ENCODE measurements at places on chromosomes 13 and 19.

- DNase-seq = no peak
Measured at GRCh38 chr19:7931221-7932061, 5.5 kb upstream of the CTXN1 start.

GRCh38 chr19:6743066-6743465 lies 3.6 kb downstream of the TRIP10 start:
- no peak for DNase-seq

DNA sequence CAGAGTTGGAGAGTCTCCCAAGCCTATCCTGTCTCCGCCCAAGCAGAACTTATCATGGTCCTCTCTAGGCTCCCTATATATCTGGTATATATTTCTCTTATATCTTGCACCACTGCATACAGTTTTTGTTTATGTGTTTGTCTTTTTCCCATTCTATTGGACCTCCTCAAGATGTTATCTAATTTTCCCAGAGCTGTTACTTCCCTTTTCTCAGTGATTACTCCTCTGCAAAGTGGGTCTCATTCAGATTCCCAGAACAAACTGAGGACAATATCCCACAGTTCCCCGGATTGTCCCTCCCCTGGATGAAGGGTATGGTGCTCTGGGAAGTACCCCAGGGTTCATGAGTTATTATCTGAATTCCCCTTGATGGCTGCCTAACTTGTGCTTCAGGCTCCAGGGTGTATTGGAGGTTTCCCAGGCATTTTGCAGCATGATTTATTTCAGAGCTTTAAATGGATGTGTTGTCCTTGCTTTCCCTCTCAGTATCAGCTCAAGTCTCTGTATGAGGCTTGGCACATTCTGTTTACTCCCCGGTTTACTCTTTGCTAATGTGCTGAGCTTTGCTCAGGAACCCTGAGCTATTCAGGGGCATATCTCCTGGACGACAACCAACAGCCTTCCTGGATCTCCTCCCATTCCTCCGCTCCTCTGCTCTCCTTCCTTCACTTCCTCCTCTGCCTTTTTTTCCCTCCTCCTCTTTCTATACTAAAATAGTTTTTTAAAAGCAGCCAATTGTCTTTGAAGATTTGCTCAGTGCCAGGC lies 329.3 kb downstream of the SPRY2 start:
- DNase-seq = no peak

DNA sequence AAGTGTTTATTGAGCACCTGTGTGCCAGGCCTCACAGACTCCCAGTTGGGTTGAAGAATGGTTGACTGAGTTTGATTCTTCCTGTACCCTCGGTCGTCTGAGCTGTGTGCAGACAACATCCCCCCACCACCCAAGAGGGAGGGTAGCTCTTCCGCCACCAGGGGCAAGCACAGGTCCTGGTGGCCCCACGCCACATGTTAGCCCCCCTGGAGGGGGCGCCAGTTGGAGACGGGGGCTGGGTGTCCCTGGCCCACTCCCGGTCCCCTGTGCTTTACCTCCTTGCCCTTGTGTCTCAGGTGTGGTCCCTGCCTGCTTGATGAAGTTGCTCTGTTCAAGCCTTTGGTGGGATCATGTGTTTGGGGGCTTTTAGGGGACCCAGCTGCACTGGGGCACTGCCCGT lies 27.2 kb downstream of the COLGALT1 start:
- no peak for DNase-seq

DNA sequence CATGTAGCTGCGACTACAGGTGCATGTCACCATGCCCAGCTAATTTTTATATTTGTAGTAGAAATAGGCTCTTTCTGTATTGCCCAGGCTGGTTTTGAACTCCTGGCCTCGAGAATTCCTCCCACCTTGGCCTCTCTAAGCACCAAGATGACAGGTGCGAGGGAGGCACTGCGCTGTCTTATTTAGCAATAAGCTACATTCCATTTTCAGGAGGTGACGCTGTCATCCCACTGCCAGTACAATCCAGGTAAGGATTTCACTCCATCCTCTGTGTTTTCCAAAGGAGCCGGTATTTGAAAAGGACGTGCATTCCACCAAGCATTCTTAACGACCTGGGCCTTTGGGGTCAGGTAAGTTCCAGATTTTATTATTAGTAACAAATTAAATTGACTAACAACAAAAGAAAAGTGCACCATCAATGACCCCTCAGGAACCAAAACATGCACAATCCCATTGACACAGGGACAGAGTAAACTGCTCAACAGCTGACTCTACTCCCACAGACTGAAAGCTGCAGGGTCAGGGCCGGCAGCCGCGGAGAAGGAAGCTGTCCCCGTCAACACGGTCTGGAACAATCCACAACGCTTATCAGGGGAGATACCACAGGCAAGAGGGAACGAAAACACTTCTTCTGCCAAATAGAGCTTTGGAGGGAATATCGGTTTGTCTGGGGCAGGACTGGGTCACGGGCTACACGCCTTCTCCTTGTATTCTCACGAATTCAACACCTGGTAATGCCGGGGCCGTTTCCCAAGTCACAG lies 82.8 kb downstream of the INSR start:
- peak; percentile 79 for DNase-seq

- DNase-seq = no peak
Measured at GRCh38 chr19:40576151-40576584, 505 bp upstream of the SHKBP1 start.

GRCh38 chr13:40094056-40094455 lies 438.6 kb downstream of the COG6 start:
- DNase-seq = no peak

DNA sequence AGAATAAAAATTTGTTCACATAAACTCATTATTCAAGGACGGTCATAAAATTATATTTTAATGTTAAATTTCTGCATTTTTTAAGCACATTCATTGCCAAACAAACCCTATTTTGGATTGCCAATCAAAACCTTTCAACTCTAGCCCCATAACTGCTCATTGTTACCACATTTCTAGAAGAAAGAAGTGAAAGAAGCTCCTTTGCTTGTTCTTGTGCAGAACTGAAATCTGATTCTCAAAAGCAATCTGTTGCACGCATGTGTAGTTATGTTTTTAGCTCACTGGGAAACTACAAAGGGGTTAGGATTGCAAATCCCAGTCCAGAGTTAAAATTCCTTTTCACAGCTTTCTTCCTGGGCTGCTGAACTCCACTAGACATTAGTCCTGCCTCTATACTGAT lies 109.5 kb upstream of the MIR17HG start:
- DNase-seq = no peak

GRCh38 chr13:23771552-23771951 lies 117.6 kb downstream of the MIPEP start:
- DNase-seq = no peak

DNA sequence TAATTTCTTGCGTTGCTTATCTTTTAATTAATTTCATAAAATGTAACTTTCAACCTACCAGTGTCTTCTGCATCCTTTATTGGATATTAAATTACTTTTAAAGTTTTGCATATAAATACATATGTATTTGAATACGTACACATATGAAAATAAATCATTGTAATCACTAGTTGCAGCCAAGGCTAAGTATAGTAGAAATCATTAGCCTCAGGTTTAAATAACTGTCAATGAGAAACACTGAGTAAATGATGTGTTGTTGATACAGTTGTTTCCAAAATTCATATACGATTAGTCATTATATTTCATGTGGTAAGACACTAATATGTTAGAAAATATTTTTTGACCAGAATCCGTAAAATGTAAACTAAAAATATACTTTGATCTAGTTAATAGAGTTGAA lies 1267.1 kb upstream of the PCDH20 start:
- DNase-seq = no peak

GRCh38 chr19:1313695-1314613 lies 28.3 kb downstream of the EFNA2 start:
- DNase-seq = no peak

DNA sequence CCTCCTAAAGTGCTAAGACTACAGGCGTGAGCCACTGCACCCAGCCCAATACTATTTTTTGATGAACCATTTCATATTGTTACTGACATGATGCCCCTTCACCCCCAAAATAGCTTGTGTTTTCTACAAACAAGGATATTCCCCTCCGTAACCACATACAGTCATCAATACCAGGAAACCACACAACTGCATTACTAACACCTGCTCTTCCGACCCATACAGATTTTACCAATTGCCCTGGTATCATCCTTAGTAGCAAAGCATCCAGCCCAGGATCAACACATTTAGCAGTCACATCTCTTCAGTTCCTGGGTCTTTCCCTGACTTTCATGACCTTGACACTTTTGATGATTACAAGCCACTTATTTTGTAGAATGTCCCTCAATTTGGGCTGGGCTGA lies 33.6 kb downstream of the KCTD15 start:
- no peak for DNase-seq

DNA sequence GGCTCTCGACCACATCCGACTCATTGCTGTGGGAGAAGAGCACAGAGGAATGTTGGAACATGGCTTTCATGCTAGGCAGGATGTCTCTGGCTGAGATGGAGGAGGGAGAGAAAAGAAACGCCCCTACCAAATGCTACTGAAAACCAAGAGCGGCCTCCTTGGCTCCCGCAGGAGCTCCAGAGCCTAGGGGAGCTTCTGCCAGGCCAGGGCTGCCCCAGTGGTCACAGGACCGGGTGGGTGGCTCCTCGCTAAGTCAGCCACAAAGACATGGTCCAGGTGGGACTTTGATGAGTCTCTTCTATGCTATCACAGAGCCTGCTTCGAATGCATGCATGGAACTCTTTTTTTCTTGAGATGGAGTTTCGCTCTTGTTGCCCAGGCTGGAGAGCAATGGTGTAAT lies 6.7 kb downstream of the LONP1 start:
- no peak for DNase-seq

- no peak for DNase-seq
Measured at GRCh38 chr13:88862095-88862620, 1191.0 kb downstream of the SLITRK5 start.

GRCh38 chr19:35704218-35704617 lies at the start of gene ZBTB32:
Gene ZBTB32, plus strand, starts transcription at chr19:35704558. Its CDS starts 10,069 bp downstream, at chr19:35714627.
- peak; percentile 46 for DNase-seq

DNA sequence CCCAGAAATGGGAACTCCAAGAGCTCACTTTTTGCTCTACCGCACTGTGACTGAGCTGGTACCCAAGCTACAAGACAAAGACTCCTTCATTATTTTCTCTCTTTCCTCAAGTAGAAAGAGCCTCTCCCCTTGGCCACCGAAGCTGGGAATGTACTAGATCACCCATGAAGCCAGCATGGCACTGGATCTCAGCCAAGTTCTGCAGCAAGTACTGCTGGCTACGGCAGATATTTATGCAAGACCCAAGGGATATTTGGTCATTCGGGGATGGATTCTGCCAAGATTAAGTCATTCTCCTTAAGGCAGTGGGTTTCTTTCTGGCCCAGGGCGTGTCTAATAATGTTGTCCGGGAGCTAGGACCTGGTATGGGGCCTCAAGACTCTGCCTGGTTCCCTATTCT lies 633.5 kb downstream of the SLITRK1 start:
- DNase-seq = no peak

GRCh38 chr19:19297759-19298158 lies 22.6 kb downstream of the SUGP1 start:
- DNase-seq = no peak

DNA sequence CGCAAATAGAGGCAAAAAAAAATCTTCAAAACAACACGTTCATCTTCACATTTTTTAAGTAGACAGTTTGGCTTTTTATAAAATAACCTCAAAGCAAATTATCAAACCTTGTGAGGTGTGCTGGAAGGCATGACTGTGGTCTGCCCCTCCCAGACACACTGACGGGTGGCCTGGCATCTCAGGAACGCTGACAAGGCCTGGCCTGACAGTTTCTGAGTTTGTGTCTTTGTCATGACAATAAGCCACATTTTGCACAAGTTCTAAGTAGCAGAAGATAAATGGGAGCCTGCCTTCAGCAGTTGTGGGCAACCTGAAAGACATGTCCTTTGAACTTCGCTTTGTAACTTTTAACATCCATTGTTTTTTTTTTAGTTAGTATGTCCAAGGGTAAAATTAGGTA lies 38.5 kb downstream of the SOX21 start:
- no peak for DNase-seq

- DNase-seq = no peak
Measured at GRCh38 chr13:41144576-41144975, 12.0 kb upstream of the KBTBD6 start.

GRCh38 chr19:9673912-9674662 lies 813 bp downstream of the ZNF562 start:
- DNase-seq = peak; percentile 25

- DNase-seq = no peak
Measured at GRCh38 chr19:4472174-4472974, at the start of gene HDGFL2. Gene HDGFL2, plus strand, starts transcription at chr19:4472297. Its CDS starts 54 bp downstream, at chr19:4472351.

DNA sequence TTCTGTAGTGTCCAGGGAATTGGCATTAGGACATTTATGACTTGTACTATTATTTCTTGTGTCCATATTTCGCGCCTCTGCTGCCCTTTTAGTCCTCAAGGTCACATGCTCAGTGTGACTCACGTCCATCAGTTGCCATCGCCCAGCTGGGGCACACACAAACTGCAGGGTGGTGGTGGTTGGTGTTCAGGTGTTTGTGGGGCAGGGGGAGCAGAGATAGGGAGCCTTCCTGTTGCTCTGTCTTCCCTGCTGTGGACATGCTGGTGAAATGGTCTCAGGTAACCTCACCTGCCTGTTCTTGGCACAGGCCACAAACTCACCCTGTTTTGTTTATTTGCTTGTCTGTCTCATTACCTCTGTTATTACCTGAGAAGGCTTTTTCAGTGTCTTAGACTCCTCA lies 22.4 kb downstream of the PRR12 start:
- no peak for DNase-seq

DNA sequence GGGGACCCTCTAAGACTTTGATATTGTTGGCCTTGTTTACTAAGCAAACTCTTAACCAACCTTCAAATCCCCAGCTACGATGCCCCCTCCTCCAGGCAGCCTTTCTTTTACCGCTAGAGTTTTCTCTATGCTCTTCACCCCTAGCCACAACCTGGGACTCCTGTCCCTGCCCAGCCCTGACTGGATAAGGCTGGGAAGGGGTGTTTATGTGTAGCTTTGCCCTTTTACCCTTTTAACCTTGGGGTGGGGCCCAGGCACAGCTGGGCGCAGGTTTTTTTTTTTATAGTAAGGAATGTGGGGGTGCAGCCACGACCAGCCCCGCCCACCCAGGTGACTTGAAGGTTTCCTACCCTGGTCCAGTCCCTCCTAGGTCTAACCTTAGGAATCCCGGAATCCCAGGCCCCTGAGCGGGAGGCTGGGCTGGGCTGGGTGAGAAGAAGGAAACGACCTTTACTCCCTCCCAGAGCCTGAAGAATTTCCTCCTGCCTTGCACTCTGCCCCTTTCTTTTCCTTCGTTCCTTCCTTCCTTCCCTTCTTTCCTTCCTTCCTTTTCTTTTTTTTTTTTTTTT lies 12.2 kb downstream of the TJP3 start:
- DNase-seq = no peak

DNA sequence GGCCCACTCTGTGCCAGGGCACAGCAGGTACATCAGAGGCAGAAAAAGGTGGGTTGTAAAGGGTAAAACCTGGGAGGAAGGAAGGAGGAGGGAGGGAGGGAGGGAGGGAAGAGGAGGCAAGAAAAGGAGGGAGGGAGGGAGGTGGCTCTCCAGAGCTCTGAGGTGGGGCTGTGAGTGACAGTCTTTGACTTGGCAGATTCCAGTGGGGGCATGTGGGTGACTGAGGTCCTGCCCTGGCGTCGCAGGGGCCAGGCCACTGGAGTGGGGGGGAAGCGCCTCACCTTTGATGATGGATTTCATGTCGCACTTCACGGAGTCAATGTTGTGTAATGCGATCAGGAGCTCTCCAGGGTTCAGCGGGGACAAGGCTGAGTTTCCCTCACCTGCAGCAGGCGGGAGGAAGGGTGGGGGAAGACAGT lies 6.0 kb upstream of the RSPH6A start:
- DNase-seq = no peak

Measured in astrocyte (in vitro differentiated cells and primary cell).